Cardiac atrium fibroblast (primary cell): ENCODE measurements at places on chromosomes 1 and 21. TPM values are rescaled to one million over a fixed set of nuclear protein-coding genes. Genes with fewer than 3 reads are reported as not detected.

The SLC5A9 gene
- not detected in 2 replicates for total RNA-seq

The ST6GALNAC5 gene
- not detected in 2 replicates for total RNA-seq

The GUCA2A gene
- total RNA-seq, result not detected in 2 replicates

The CTH gene
- total RNA-seq, result 9.6 and 10.4 TPM in 2 replicates

The SYCP1 gene
- not detected in 2 replicates for total RNA-seq

The ITLN1 gene
- total RNA-seq, result 0.65 and 1.8 TPM in 2 replicates

The LGR6 gene
- total RNA-seq, result not detected in 2 replicates

The RAB42 gene
- total RNA-seq, result 0.54 and 2.8 TPM in 2 replicates

The SPRR1B gene
- total RNA-seq, result not detected in 2 replicates

The BMP8B gene
- total RNA-seq, result under 0.01 TPM in 1 of 2 replicates, not detected in the other

The LIX1L gene
- total RNA-seq, result 27.8 and 33.4 TPM in 2 replicates

The GJC2 gene
- 1.4 and 1.5 TPM in 2 replicates for total RNA-seq

The RGS8 gene
- not detected in 2 replicates for total RNA-seq

The MECR gene
- total RNA-seq, result 21.8 and 24.5 TPM in 2 replicates

The CATSPERE gene
- total RNA-seq, result 0.36 and 0.49 TPM in 2 replicates

The SUSD4 gene
- not detected in 2 replicates for total RNA-seq

The SPATA46 gene
- total RNA-seq, result not detected in 2 replicates

The MTF1 gene
- total RNA-seq, result 2.3 and 3.6 TPM in 2 replicates

The CRABP2 gene
- 2.1 and 2.5 TPM in 2 replicates for total RNA-seq

The DNALI1 gene
- 3.1 and 4.0 TPM in 2 replicates for total RNA-seq

The JTB gene
- 208 and 220 TPM in 2 replicates for total RNA-seq

The NPR1 gene
- total RNA-seq, result 9.4 and 11.7 TPM in 2 replicates

The ZSWIM5 gene
- under 0.01 and 0.16 TPM in 2 replicates for total RNA-seq

The AK4 gene
- total RNA-seq, result 95.0 and 115 TPM in 2 replicates

The IFNGR2 gene
- total RNA-seq, result 56.3 and 72.7 TPM in 2 replicates

The ATP1B1 gene
- 24.6 and 60.6 TPM in 2 replicates for total RNA-seq

The RC3H1 gene
- total RNA-seq, result 8.5 and 11.8 TPM in 2 replicates

The E2F2 gene
- under 0.01 and 0.81 TPM in 2 replicates for total RNA-seq

The TNFRSF4 gene
- 1.9 TPM in 1 of 2 replicates, not detected in the other for total RNA-seq
